SIG-M5 (cell line): ENCODE measurements at places on chromosomes 5 and 9.

DNA sequence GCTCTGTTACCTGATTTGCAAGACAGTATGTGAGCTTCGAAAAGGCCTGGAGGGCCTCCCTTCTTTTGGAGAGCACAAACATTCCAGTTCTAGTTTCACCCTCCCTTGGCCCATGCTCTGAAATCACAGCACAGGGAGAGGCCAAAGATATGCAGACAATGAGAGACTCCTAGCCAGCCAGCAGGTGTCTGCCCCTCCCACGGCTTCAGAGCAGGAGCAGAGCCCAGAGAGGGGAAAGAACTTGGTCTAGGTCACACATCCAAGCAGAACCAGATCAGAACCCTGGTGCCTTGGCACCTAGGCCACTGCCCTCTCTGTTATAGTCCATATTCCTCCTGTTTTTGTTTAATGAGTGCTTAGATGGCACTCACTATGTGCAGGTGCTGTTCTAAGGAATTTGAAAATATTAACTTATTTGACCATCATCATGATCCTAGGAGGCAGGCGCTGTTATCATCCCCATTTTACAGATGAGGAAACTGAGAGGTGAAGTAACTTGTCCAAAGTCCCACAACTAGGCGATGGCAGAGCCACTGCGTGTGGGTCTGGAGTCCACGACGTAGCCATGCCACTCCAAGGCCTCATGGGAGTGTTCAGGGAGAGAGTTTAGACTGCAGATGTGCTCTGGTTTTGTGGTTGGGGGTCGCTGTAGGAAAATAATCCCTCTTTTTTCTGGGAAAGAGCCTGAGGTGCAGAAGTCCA is 27.2 kb downstream of the TMOD1 start:
- no peak for DNase-seq

DNA sequence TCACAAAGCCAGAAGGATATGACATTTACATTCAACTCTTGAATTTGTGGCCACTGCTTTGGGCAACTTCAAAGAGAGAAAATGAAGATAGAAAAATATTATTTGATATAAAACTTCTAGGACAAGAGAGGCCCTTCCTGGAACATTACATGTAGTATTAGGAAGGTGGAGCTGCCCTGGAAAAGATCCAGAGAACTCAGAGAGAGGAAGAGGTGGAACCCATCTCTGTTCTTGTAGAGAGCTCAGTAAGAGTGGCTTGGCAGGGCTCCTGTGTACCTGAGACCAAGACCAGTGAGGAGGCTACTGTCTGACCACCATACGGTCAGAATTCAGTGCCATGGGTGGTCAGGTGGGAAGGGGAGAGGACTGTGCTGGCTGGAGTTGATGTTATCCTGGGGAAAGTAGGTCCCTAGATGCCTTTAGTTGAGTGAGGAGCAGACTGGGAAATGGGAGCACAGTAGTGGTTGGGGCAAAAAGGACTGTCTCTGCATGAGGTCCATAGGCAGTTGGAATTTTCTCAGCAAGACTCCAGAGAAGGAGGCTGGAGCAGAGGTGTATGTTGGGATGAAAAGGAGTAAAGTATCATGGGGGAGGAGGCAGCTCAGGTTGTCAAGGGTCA is 7.6 kb downstream of the TGFBI start:
- DNase-seq, result no peak

GRCh38 chr9:25814023-25814422 is 135.8 kb upstream of the TUSC1 start:
- no peak for DNase-seq

DNA sequence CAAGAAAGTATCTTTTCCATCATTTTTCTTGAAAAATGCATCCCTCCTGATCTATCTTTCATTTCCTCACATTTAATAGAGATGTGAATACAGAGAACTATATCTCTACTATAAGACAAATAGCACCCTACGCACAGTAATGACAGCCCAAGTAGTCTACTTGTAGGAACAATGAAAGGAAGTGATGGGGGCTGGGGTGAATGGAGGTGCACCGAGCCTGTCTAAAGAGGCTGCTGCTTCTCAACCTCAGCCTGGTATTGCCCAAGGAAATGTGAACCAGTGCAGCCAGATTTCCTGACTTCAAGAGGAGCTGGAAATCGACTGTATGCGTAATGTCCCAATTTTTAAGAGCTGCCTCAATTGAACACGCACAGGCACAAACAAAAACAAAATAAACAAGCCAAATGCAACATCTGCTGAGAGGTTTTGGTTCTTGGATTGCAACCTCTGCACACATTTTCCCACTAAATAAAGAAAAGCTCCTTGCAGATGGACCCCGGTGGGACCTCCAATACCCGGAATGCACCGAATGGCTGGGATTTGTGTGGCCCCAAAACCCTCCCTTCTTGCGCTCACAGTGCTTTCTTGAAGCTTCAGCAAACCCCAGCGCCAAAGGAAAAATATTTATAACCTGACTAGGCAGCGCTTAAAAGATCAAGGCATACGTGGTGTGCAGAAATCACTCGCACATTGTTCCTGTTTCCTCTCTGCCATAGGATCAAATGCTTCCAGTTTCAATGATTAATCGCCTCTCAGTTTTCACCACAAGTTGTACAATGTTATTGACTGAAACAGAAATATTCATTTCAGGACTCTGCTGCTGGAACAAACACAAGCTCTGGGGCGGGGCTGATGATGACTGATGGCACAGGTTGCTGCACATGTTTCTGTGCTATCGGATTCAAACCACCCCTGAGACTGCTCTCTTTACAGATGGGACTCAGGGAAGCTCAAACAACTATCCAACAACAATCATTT is 68.3 kb downstream of the KCNIP1 start:
- DNase-seq, result no peak

DNA sequence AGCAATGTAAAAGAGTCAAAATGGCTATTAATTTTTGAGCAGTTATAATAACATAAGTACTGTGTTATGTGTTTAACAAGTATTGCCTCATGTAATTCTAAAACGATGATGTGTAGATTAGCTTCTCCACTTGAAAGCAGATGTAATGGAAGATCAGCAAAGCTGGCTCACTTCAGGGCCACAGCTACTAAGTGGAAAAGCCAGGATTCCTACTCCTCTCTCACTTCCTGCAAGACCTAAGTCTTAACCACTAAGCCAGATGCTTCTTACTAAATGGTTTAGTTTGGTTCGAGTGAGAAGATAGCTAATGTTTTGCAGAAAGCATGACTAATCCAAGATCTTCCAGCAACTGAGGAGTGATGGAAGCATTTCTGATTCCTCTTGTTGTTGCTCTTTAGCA is 15.7 kb upstream of the TNC start:
- DNase-seq, result no peak

DNA sequence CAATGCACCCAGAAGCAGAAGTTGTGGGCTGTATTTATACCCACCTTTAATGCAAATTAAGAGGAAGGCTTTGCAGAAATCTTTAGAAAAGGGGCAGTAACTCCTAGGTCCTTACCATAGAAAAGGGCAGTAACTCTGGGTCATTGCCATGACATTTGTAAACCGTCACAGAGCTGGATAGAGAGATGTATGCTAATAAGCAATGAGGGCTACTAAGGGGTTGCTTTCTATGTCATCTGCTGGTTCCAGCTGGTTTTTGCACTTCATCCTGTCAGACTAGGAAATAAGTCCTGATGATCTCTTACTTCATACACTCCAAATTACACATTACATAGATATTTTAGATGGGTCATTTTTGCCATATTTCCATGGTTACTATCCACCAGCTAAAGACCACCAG is 299.1 kb upstream of the TYRP1 start:
- no peak for DNase-seq

DNA sequence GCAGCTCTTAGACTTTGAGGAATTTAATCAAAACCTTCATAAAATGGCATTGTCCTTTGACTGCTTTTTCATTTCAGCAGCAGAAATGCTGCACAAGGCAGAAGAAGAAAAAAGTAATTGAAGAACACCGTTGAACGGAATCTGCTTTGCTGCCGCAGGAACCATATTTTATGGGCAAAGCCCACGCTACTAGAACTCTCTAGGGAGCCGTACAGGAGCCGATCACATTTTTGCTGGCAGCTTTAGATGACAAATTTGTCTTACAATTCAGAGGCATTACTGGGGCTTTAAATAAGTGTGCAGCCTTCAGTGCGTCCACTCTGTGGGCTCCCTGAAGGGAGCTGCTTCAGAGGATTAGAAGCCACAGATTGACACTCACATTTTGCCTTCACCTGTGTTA is 5.4 kb downstream of the CFAP90 start:
- DNase-seq, result no peak

GRCh38 chr9:99259231-99259918 is 37.3 kb downstream of the SEC61B start:
- no peak for DNase-seq

DNA sequence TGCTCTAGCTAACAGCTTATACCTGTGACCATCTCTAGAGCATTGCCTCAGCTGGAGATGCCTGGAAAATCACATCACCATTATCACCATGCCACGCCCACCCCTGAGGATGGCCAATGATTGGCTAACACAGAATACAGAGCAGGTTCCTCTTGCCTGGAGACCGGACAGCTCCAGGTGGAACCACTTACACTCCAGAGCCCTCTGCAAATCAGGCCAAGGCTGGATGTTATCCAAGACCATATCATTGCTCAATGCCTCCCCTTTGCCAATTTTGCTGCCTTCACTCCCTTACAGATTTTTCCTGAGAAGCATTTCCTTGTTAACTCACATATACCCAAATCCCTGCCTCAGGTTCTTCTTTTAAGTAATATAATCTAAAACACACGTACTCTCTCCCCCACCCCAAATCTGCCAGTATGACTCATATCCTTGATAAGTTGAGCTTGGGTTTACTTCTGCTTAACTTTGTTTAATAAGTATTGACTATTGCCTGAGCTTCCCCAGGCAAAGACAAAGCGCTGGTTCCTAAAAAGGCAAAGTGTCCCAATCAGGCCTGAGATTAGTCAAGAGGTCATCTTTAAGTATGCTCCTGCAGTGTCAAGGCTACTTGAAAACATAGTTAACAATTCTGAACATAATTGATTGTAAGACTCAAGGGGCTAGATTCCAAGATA is 309.6 kb downstream of the EPB41L4A start:
- DNase-seq, result no peak

DNA sequence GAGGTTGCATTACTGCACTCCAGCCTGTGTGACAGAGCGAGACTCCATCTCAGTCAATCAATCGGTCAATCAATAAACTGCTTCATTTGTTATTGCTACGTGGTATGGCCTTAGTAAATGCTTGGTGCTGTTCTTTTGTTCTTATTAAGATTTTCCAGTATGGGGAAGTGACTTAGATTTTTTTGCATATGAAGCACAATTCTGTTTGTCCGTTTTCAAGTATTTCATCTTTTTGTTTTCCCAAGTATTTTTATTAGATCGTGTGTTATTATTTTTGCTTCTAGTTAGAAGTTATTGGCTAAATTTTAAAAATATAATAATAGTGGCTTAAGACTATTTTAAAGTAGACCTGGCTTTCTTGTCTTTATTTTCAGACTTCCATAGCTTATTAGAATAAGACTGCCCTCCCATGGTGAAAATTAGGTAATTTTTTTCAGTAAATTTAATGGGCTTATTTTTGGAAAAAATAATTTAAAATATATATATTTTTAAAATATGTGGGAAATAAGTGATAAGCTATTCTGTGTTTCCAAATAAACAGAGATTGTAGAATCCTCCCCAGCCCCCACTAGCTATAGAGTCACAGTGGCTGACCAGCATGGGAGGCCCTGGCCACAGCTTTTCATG is 14.7 kb upstream of the OMD start:
- no peak for DNase-seq

- DNase-seq, result no peak
Measured at GRCh38 chr5:65355301-65355700, 126.4 kb downstream of the ADAMTS6 start.

DNA sequence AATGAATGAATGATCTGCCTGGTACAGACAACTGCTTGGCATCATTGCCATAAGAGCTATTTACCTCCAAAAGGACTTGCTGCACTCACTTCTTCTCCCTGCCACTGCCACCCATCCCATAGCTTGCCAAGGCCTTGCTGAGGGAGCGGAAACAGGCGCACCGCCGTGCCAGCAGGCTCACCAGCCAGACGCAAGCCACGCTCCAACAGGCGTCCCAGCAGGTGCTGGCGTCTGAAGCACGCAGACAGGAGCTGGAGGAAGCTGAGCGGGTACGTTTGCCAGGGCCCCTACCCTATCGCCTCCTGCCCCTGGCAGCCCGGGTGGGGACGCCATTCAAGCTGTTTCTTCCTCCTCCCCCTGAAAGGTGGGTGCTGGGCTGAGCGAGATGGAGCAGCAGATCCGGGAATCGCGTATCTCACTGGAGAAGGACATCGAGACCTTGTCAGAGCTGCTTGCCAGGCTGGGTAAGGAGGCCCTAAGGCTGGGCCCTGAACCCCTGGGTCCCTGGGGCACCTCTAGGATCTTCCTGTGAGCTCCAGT is 8.9 kb upstream of the AIF1L start:
- DNase-seq, result no peak

DNA sequence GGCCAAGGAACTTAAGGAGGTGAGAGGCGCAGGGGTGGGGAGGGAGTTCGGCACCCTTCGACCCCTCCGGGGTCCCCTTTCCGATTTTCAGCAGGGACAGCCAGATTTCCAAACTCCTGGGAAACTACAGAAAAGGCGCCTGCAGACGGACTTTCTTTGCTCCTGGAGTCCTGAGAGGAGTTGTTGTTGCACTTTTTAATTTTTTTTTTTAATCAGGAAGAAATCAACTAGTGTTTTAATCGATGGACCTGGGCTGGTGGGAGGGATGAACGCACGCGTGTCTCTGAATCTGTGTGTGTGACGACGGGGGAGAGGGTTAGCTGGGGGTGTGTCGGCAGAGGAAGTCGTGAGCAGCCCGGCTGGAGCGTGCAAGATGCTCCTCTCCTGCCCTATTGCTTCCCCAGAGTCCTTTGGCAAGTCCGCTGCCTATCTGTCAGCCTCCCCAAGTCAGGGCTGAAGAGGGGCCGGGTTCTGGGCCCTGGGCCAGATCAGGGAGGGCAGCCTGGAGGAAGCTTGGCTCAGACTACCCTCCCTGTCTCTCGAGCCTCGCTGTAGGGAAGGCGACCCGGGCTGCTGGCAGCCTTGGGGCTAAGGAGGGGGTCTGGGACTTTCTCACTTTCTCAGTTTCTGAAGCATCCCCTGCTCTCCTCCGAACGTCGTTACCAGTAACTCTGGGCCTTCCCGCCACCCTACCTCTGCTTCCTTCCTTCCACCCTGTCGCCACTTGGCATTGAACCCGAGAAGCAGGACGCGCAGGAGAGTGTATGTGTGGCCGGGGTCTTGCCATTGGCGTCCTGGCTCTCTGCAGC is 731 bp downstream of the PRR16 start:
- no peak for DNase-seq

GRCh38 chr9:111851553-111851952 is 45.1 kb upstream of the UGCG start:
- no peak for DNase-seq

- no peak for DNase-seq
Measured at GRCh38 chr9:1913631-1914330, 101.4 kb upstream of the SMARCA2 start.

DNA sequence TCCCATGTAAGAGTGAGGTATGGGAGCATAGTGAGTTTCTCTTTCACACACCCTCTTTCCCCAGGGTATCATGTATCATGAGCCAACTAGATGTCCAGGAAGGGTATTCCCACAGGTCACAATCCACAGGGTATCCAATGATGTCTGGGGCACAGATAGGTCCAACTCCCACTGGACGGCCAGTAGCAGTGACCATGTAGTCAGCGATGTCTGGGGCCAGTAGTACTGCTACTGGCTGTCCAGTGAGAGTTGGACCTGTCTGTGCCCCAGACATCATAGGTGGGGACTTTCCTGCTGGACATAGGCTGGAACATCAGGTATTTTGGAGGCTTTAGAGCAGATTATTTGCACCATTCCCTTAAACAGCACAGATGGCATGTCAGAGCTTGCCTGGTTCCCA is 352.6 kb upstream of the SGCD start:
- DNase-seq, result no peak

GRCh38 chr5:149616727-149617285 is 35.5 kb downstream of the ARHGEF37 start:
- no peak for DNase-seq
